ENCODE measurements at places on chromosomes 5 and 9.

DNA sequence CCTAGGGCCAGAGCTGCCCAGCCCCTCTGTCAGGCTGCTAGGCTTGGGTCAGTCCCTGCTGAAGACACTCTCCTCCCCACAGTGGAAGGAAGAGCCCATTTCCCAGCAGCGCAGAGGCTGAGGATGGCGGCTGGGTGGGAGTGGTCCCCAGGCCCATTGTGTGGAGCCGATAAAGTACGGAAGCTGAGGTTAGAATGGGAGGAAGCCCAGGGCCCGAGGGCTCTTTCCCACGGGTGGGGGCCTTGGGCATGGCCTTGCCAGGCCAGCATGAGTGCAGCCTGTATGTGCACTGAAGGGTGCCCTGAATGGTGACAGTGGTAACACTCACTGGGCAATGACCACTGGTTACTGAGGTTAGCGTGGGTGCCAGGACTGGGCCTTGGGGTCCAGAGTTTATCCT is 125.9 kb downstream of the RGS3 start:
- DNase-seq: peak; percentile 78

DNA sequence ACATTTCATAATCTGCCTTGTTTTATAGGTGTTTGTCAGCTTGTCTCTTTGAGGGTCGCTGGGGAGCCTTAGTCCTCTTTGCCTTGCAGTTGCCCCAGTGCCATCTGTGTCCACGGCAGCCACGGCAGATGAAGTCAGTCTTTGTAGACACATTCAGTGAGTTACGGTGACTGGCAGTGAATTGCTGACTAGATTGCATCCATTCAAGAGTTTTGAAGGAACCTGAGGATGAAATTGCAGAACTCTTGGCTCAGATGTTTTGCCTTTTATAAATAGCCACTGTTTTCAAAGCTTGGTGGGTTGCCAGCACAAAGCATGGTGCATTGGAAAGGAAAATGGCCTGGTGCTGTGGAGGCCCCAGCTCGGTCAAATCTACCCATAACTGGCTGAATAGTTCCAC is 125.6 kb downstream of the TRIO start:
- no peak for DNase-seq

- no peak for DNase-seq
Observed at GRCh38 chr5:153907170-153907775, 131.4 kb downstream of the FAM114A2 start.

GRCh38 chr9:136608348-136609159 is 54.2 kb upstream of the EGFL7 start:
- DNase-seq: no peak

DNA sequence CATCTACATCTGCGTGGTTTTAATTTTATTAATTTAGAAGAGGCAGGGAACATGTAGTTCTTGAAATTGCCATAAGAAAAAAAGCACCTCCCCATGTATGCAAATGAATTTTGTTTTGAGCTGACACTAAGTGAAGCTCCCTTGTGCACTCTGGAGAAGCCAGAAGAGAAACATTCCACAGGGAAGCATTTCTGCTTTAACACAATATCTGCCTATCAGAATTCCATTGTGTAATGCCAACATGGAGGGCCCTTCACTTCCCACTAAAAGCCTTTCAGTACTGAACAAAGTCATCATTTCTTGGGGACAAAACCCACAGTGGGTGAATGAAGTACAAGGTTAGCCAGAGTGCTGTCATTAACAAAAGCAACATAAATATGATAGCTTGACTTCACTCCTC is 59.7 kb downstream of the PRELID2 start:
- DNase-seq: no peak

DNA sequence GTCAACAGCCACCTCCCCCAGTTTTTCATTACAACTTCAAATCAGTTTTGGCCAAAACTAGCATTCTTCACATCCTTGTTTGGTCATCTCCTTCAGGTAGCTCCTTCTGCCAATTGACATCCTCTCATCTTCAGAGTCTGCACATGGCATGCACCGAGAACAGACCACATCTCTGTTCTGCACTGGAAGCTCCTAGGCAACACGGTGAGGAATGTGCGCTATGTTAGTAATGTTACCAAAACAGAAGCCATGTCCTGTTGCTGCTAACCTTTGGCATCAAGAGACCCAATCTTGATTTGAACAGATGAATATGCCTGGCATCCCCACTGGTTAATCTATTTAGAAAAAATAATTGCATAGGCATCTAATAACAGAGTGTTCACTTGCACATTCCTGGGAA is 5.1 kb upstream of the HK3 start:
- DNase-seq: no peak

- no peak for DNase-seq
Observed at GRCh38 chr9:72554221-72554641, 32.8 kb downstream of the TMC1 start.

- DNase-seq: no peak
Observed at GRCh38 chr9:33241298-33241697, 1.3 kb downstream of the SPINK4 start.

GRCh38 chr9:2718001-2718697 is 839 bp downstream of the KCNV2 start:
- no peak for DNase-seq

DNA sequence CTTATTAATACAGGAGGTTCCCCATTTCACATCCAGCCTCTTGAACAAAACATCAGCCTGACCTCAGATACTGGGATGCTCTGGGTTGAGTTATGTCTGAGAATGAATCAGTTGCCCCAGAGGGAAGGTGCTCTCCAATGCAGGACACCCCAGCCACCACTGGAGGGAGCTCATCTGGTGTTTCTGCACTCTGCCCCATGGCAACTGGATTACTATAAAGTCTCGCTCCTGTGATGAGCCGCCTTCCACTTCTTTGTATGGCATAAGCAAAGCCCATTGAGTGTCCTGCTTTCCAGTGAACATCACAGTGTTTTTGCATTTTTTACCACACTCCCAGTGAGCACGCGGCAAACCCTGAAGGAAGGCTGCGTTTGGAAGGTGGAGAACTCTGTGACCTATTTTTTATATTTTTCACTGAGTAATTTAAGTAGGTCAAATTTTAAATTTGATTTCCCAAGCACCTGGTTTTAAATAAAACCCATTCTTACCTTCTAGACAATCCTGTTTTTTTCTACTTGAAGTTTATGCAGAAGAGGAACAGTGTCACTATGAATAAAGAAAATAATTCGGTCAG is 176.9 kb upstream of the WWC1 start:
- peak; percentile 7 for DNase-seq

GRCh38 chr5:151895660-151896030 is 29.0 kb downstream of the GLRA1 start:
- DNase-seq: no peak

DNA sequence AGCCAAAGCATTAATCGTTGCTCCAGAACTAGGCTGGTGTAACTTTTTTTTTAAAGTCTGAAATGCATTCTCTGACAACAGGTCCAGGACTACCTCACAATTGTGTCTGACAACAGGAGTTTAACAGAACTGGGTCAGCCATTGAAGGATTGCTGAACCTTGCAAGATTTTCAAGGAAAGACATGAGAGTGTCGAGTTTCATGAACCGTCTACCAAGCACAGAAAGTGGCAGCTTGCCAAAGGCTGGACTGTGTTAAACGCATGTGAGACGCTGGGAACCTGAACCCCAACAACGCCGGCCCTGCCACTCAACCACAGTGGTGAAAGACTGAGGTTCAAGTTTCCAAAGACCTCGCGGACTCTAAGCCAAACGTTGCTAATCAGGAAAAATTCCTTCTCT is 79.1 kb downstream of the LHFPL2 start:
- no peak for DNase-seq

DNA sequence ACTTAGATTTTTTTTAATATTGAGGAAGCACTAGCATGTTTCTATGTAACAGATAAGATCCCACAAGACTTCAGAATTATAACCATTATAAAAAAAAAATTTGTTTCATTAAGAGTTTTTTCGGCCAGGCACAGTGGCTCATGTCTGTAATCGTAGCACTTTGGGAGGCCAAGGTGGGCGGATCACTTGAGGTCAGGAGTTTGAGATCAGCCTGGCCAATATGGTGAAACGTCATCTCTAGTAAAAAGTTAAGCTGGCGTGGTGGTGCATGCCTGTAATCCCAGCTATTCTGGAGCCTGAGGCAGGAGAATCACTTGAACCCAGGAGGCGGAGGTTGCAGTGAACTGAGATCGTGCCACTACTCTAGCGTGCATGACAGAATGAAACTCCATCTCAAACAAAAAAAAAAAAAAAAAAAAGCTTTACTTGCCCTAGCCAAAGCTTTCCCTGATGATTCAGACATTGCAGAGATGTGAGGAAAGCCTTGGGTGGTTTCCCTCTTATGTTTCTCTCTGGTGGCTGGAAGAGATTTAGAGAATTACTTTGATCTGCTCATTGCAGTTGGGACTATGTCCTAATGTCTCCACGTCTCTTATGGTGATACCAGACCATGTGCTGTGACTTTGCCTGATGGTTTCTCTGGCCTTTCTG is 65.4 kb downstream of the EGFLAM start:
- DNase-seq: no peak

DNA sequence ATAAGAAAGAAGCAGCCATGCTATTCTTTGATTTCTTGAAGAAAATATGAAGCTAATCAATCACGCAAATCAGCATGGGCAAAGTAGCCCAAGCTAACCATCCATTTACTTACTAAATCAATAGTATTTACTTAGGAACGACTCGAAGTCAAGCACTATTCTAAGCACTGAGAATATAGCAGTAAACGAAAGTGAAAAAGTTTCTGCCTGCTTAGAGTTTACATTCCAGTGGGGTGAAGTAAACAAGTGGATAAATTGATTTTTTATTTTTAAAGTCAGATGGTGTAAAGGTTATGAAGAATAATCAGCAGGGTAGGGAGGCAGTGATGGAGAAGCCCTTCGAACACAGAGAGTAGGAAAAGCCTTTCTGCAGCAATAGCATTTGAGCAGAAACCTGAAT is 5.5 kb downstream of the TSTD2 start:
- DNase-seq: no peak

- no peak for DNase-seq
Observed at GRCh38 chr5:138721979-138722378, 31.2 kb upstream of the CTNNA1 start.

GRCh38 chr9:114432323-114433067 is 44.7 kb upstream of the AKNA start:
- no peak for DNase-seq

GRCh38 chr9:106653213-106653612 is 209.8 kb upstream of the ZNF462 start:
- no peak for DNase-seq

DNA sequence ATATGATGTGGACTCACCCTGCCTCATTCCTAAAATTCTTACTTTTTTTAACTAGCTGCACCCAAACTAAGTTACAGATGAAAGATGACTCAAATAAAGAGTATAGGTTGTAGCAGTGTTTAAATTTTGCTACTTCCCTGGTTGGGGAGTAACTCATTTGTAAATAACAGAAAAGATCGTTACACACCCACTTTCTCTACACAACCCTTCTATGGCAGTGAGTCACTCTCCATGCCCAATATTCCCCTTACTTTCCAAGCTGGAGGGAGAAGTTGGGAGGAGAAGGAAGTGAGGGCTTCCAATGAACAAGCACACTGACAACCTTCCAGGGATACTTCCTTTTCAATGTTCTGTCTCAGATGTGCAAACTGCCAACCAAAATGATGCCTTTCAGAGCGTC is 1.9 kb downstream of the RASEF start:
- DNase-seq: no peak

GRCh38 chr9:124676159-124676551 is 95.0 kb downstream of the NR6A1 start:
- DNase-seq: no peak

GRCh38 chr9:137417161-137418021 is 5.6 kb downstream of the EXD3 start:
- no peak for DNase-seq
